ENCODE measurements at places on chromosomes 3 and 15.

DNA sequence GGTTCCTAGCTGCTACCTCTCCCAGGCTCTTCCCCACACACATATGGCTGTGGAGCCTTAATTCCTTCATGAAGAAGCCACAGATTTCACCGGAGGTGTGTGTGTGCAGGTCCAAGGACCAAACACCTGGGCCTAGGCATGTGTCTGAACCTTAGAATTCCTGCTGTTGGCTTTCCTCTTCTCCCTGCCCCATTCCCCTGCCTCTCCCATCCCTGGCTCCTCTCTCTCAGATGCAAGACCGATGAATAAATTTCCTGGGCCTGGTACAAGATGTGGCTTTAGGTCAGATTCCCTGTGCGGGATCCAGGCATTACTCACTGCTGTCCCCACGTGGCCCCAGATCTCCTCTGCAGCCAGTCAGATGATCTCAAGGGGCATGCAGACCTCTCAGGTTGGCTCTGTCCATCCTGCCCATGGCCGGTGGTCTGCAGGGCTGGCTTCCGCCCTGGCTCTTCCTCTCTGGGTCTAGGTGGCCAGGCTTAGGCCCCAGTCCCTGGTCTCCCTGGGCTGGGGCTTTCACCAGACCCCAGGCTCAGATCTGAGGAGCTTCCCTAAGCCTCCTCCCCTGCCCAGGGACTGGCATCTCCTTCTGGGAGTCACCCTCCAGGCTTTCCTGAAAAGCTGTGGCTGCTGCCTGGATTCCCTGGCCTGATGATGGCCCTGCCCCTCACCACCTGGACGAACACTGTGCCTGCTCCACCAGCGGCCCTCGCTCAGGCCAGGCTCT, 20.5 kb downstream of the CCR9 start:
- DNase-seq, result no peak

GRCh38 chr3:79019137-79019923, 748.5 kb downstream of the ROBO1 start:
- DNase-seq, result no peak

DNA sequence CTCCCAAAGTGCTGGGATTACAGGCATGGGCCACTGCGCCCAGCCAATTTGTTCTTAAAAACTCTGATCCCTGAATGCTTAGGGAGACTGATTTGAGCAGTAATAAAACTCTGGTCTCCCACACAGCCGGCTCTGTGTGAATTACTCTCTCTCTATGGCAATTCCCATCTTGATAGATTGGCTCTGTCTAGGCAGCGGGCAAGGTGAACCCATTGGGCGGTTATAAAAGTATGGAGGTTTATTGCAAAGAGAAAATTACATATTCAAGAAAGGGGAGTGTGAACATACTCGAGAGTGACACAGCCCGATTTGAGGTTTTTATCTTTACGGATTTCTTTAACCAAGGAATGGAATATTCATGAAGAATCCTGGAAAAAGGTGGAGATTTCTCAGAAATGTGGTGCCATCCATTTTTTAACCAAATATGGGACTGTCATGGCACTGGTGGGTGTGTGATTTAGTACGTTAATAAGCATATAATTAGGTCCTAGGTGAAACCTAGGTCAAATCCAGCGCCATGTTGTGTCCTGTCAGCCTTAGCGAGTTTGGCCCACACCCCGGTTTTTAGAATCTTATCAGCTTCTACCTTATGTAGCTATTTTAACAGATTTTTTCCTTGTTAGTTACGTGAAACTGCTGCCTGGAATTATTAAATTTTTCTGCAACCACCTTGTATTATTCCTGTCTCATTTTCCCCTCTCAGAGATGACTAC, 7.2 kb upstream of the GMPS start:
- no peak for DNase-seq

GRCh38 chr3:139630542-139630941, 47.2 kb downstream of the NMNAT3 start:
- no peak for DNase-seq

GRCh38 chr3:128369881-128370642, 96.6 kb downstream of the DNAJB8 start:
- no peak for DNase-seq

- no peak for DNase-seq
Measured at GRCh38 chr15:89680282-89680873, 1.2 kb upstream of the PLIN1 start.

DNA sequence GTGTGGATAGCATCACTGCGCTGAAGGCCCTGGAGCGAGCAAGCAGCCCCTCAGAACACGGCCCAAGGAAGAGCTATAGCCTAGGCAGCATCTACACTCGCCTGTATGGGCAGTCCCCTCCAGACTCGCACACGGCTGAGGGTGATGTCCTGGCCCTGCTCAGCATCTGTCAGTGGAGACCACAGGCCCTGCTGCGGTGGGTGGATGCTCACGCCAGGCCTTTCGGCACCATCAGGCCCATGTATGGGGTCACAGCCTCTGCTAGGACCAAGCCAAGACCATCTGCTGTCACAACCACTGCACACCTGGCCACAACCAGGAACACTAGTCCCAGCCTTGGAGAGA, 20.5 kb downstream of the ATRIP start:
- no peak for DNase-seq

GRCh38 chr3:3603351-3603750, 195.9 kb upstream of the LRRN1 start:
- no peak for DNase-seq

DNA sequence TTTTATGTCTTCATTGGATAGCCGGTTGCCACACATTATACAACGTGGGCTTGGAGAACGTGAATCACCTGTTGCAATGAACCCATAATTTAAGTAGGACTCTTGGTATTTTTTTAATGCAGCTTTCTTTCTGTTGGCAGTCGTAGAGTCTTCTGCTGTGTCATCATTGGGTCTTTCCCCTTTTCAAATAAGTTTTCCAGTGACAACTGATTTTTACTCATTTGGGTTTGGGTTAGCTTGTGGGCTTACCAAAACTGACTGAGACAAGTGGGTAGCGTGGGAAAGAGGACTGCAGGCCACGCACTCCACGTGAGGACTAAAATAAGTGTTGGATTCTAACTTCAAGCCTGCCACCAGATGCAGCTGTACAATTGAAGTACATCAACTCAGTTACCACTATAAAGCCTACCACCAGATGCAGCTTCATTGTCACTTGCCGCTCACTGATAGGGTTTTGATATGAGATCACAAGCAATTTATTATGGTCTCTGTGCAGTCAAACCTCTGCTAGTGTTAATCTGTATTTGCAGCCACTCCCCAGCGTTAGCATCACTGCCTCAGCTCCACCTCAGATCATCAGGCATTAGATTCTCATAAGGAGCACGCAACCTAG, 6.4 kb upstream of the CAPN7 start:
- no peak for DNase-seq

- DNase-seq, result no peak
Measured at GRCh38 chr15:70488941-70489848, 274.2 kb downstream of the UACA start.

- DNase-seq, result no peak
Measured at GRCh38 chr3:64848822-64849221, 161.0 kb upstream of the ADAMTS9 start.

DNA sequence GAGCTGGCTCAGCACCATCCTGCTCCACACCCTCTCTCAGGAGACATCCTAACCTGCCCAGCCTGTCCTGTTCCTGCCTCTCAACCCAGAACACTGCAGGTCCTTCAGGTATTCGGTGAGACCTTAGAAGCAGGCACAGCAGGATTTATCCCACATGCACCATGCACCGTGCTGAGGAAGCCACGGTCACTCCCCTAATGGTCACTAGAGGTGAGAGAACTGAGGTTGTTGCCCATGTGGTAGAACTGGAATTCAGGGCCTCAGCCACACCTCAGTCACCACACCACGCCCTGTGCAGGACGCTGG, 36.9 kb downstream of the APBA2 start:
- DNase-seq, result no peak

- DNase-seq, result no peak
Measured at GRCh38 chr3:59135096-59135495, 85.3 kb upstream of the CFAP20DC start.

- no peak for DNase-seq
Measured at GRCh38 chr3:10917176-10917575, 75.4 kb upstream of the SLC6A1 start.

- DNase-seq, result no peak
Measured at GRCh38 chr3:123054931-123055330, 11.9 kb upstream of the PDIA5 start.
